KG1 (cell line): ENCODE measurements at places on chromosomes 11 and 22.

DNA sequence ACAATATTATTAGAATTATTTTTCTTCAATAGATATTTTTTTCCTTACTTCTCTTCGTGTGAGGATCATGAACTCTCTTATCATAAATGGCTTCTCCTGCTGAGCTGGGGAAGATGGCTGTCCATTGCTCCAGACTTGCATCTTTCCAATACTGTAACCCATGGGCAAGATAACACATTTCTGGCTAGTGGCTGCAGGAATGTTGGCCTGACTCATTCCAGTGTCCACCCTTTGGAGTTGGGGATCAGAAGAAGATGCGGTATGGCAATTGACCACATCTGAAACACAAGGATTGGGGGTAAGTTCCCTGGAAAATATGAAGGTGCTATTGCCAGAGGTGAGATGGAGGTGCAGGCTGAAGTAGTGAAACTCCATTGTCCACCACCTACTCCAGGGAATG, 92.8 kb downstream of the FAR1 start:
- DNase-seq: no peak

DNA sequence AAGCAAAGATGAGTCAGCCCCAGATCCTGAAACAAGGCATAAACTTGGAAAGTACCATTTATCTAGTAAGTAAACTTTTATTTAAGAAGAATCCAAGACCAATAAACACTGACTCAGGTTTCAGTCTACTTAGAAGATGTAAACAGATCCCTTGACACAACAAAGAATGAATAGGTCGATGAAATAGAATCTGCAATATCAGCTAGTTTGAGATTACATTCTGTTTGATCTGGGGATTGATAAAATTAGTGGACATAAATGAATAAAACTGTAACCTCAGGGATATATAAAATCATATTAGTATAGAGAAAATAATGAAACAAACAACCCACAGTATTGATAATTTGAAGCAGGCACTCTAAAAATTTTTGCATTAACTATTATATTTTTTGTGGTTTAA, 708.9 kb downstream of the FAM181B start:
- no peak for DNase-seq

GRCh38 chr22:23144432-23144831, 845 bp upstream of the RAB36 start:
- no peak for DNase-seq

DNA sequence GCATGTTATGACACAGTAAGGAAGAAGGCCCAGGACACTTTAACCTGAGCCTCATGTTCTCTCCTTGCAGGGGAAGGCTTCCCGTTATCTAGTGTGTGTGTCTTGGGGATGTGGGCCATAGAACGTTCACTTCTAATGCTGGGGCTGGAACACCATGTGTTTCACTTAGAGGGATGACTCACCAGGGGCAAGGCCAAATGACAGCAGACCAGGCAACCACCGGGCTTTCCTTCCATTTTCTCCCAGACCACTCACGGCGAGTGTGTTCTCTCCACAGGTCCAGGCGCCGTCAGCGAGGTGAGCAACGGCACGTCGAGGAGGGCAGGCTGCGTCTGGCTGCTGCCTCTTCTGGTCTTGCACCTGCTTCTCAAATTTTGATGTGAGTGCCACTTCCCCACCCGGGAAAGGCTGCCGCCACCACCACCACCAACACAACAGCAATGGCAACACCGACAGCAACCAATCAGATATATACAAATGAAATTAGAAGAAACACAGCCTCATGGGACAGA, 964.4 kb downstream of the NTM start:
- no peak for DNase-seq

DNA sequence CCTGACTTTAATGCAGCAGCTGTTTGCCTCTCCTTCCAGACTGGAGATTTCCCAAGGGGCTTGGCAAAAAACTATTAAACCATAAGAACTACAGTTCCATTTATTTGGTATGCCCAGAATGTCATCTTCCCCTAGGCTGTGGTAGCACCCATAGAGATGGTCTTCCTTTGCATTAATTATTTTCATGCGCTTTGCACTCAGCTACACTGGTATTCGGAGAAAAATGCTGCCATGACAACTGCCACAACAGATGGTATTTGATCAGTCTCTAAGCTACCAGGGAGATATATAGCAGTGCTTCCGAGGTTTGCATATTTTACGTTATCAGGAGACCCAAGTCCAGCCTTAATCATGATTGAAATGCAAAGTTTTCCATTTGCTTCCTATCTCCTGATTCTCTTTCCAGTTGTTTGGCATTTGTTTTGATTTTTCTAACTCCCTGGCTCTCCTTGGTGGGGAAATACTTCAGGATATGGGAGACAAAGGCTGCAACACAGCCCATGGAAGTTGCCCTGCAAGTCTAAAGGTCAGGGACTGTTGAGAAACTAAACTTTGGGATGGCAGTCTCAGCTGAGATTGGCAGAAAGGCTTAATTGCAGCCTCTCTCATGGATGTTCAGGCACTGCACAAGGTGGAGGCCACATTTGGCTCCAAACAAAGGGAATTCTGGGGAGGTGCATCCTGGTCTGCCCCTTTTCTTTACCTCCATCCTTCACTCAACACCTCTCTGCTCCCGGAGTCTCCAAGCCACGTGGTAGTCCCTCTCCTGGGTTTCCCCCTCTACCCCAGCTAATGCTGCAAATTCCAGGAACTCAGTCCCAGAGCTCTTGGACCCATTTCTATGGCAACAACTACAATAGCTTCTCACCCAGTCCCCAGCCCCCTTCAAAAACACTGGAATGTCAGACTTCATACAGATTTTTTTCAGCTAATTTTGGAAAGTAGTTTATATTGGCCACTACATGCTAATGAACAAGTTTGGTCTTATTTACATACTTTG, 151.8 kb downstream of the NAV2 start:
- no peak for DNase-seq

DNA sequence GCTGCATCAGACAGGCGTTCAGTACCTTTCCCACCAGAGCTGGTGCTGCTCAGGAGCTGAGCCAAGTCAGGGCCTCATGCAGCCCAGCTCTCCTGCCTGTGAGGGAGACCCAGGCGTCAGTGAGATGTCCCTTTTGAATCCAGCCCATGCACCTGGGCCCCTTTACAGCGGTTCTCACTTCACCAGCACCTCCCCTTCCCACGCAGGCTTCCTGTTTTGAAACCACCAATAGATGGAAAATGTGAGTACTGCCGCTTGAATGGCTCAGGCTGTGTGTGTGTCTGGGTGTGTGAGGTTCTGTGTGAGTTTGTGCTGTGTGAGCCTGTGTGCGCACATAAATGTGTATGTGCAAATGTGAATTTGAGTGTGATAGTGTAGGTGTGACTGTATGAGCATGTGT, 88.4 kb downstream of the UBASH3B start:
- DNase-seq: peak; percentile 91

GRCh38 chr11:11211186-11211585, 141.9 kb downstream of the CSNK2A3 start:
- no peak for DNase-seq

DNA sequence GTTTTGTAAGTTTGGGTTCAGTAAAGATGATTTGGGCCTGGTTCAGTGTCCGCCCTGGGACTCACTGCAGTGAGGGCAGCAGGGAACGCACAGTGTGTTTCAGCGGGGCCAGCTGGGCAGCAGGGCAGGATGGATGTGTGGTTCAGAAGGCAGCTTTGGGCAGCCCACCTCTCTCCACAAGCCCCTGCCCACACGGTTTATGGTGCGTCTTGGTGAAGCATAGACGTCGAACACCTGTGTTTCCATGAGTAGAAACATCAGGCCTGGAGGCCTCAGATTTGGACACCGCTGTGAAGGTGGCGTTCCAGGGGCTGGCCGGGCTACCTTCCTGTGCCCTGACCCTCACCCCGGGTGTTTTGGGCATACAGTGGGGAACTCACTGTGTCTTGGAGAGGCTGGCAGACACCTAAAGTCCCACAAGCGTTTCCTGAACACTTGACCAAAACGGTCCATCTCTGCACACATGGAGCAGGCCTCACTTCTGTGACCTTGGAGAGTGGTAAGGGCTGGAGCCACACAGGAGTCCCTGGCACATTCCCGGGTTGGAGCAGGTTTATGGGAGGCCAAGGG, 59.0 kb downstream of the ST14 start:
- DNase-seq: no peak

DNA sequence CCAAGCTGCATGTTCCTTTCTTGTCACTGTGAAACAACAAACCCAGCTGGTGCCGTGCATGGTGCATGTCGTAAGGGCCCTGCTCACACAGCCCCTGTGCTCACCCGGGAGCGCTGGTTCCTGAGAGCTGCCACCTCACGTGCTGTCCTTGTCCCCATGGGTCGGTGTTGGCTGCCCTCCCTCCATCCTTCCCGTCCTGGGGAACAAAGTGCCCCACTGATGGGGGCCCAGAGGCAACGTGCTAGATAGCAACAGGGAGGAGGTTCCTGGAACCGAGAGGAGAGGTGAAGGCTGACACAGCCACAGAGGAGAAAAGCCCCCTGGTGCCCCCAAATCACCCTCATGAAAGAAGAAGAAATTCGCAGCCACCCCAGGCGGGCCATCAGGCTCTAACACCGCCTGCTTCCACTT, 56.6 kb upstream of the SLC22A12 start:
- no peak for DNase-seq
